ENCODE measurements at places on chromosomes 1 and 21.

GRCh38 chr1:212212906-212213305 is 72.3 kb upstream of the PPP2R5A start:
- DNase-seq, result no peak

GRCh38 chr21:33395891-33396331 is 7.3 kb upstream of the IFNGR2 start:
- DNase-seq, result no peak

GRCh38 chr1:39317111-39317510 is 112.6 kb downstream of the MACF1 start:
- DNase-seq, result no peak

GRCh38 chr21:26099610-26100219 is 70.9 kb downstream of the APP start:
- DNase-seq, result no peak

DNA sequence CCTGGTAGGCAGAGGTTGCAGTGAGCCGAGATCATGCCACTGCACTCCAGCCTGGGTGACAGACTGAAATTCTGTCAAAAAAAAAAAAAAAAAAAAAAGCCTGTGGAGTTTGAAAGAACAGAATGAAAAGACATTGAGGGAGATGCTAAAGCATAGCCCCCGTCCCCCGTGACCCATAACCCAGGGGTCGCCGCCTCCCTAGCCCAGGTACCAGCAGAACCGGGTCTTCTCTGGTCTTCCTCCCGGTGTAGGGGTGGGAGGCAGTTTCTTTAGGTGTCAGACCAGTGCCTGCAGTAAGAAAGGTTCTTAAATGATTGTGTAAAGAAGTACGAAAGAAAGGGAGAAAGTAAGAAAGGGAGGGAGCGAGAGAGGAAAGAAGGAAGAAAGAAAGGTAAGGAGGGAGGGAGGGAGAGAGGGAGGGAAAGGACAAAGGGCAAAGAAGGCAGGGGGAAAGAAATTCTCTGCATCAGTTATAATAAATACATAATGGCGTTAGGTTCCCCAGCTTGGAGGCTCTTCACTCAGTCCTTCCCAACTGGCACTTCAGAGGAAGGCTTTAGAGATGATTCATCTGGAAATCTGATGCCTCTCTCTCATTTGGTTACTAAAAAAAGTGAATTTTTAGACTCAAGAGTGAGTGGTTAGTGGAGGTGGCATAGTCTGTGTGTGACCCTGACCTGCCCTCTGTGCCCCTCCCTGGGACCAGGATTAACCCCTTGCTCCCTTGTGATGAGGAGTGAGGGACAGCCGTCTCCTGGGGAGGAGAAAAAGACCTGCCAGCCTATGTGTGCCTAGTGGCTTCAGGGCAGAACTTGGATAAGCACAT is 1.1 kb downstream of the IL24 start:
- DNase-seq, result no peak

DNA sequence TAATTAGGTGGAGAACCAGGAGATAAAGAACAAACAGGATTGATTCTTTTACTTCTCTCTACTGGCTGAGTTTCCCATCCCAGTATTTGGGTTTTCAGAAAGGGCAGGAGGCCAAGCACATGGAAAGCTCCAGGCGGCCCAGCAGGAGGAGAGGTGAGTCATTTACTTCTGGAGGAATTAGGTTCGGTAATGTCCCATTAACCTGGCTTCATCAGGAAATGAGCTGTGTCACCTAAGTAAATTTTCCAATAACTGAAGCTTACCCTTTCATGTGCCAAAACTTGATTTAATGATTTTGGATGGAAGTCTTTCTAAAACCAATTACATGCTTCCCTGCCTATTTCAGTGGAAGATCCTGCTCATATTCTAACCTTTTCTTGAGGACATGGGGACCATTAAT is 257.6 kb upstream of the USP24 start:
- DNase-seq, result no peak

DNA sequence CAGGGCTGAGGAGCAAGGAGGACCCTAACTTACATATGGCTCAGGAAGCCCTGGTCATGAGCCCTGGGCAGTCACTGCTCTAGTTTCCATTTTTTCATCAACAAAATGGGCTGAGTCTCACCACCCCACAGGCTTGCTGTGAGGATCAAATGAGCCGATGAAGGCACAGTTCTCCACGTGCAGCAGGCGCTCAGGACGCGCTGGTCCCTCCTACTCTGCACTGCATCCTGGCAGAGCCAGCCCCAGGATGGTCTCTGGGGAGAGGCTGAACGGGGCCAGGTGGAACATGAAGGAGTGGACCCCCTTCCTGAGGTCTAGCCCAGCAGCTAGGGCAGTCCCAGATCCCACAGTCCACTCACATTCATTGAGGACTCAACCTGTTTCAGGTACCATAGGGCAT is 349.3 kb downstream of the PTPRU start:
- no peak for DNase-seq

DNA sequence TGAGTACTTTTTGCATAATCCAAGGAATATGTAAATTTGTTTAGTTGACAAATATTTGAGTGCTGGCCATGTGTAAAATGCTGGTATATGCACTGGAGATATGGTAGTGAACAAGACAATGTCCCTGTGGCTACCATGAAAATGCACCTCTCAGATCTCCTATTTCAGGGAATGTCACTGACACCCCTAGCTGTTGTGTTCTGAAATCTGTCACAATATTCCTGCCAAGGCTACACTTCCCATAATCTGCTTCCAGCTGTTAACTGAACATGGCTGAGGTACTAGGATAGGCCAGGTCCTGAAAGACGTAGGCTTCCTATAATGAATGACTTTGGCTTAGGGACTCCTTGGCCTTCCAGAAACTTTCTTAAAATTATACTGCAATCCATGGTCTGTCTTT is 197.8 kb downstream of the ZNF648 start:
- DNase-seq, result no peak

DNA sequence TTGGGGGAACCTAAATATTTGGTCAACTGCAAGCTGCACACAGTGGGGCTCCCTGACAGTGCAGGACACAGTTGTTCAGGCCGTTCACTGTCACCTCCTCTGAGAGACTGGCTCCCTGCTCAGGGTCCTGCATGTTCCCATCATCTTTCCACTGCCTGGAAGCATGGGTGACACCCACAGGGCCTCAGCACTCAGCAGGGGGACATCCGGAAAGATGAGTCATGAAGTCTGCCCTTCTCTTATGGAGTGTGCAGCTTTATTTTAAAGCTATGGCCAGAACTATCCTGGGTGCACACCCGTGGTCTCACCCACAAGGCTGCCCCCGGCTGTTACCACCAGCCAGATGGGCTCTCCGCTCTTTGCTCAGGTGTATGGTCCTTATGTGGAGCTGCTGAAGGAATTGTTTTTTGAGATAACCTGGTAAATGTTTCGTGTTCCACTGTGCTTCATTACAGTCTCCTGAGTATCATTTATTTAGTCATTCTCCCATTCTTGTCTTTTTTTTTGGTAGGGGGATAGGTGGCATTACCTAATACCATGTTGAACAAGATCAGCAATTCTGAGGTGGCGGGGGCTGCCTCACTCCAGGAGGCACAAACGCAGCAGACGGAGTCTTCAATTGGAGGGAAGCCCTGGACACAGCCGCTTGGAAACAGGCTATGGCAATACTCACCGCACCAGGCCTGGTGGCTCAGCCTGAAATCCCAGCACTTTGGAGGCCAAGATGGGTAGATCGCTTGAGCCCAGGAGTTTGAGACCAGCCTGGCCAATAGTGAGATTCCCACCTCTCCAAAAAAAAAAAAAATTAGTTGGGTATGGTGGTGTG is 14.3 kb downstream of the TRIM11 start:
- DNase-seq, result no peak

DNA sequence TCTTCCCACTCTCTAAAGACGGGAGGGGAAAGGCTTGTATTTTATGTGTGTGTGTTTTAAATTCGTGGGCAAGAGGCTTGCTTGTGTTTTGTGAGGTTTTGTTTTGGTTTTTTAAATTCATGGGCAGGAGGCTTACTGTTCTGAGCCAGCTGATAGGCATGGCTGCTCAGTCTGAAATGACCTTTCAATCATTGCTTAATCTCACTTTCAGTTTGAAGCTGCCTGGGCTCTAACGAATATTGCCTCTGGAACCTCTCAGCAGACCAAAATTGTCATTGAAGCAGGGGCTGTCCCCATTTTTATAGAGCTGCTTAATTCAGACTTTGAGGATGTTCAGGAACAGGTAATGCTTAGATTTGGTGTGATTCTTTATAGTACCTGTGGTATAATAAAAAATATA is 20.3 kb upstream of the TXLNA start:
- DNase-seq, result no peak

DNA sequence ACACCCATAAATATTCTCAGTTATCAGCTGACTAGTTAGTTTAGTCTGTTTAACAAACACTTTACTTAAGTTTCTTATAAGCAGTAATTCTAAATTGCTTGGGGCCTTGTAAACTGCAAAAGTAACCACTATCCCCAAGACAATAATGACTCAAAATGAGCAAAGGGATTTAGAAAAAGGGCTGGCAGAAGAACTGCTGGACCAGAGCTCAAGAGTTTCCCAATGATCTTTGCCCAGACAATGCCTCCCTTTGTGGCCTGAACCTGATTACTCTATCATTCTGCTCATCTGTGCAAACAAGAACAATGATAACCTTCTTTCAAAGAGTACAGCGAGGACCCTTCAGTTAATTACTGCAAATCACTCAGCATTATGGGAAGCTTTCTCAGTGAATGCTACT is 123.5 kb downstream of the TIAM1 start:
- DNase-seq, result no peak

DNA sequence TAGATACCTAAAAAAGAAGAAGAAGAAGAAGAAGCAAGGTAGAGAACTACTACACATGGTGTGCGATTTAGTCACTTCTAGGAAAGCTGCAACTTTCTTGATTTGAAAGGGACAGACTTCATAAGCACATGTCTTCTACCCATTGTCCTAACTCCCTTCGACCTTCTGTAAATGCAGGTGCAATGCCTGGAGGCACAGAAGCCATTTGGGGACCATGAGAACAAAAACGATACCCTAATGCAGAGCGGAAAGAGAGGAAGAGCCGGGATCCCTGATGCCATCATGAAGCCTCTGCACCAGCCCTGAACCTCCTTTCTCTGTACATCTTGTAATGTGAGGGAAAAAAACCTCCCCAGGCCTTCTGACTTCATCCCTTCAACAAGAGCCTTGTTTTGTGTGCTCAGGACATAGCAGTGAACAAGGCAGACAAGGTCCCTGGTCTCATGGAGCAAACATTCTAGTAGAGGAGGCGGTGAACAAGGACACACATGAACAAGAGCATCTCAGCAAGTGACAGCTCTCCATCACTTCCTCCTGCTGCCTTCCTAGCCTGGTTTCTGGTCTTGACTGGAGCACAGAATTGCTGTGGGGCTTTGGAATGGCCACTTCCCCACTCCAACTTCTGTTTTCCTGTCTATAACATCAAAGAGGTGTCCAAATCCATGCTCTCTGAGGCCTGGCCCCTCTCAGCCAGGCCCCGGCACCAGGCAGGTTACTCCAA is 5.5 kb upstream of the LAPTM5 start:
- DNase-seq, result no peak

GRCh38 chr1:153963850-153964331 is 554 bp upstream of the SLC39A1 start:
- no peak for DNase-seq

DNA sequence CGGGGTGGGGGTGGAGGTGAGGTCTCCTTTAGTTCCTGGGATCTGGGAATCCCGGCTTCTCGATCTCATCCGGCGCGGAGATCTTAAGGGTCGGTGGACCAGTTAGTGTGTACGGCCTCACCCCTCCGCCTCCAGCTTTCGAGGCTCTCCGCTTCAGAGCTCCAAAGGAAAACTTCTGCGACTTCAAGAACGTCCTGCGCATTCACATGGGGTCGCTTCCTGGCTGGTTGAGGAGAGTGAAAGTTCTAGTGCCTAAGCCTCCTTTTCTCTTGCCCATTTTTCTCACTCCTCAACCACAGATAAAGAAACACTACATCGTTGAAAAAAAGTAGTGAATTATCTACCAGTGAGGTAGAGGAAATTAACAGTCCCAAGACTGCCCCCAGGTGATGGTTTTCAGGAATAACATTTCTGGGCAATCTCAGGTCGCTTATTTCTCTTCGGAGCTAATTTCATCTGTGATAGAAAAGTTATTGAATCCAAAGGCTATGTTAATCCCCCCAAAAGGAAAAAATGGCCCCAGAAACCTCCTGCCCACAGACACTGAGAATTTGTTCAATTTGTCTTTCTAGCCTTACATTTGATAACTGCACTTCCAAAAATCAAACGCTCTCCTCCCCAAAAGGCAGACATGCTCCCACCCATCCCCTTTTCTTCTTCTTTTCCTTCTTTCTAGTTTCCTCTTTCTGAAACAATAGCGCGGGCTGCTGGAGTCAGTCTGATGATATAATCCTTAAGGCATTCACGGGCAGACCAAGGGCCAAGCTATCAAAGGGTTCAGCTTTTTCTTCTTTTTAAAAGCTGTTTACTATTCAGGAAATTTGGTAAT is 20.6 kb upstream of the TBX15 start:
- peak; percentile 47 for DNase-seq

- no peak for DNase-seq
These were observed 594.8 kb upstream of the ADGRL2 start for GRCh38 chr1:81205956-81206355.

- DNase-seq, result no peak
These were observed 774.3 kb downstream of the MRPL39 start for GRCh38 chr21:24832961-24833360.

DNA sequence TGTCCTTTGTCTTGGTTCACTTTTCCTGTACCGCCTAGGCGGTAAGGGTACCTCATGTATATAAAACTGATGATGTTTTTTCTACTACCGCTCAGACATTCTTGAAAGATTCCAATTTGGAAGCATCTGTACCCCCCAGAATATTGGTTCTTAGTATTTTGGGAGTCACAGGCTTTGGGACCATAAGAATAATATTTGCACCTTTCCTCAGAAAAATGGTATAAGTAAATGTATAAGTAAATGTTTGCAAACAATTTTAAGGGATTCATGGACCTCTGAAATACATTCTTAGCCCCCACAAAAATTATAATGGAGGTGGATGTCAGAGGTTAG is 677 bp downstream of the SRP9 start:
- DNase-seq, result no peak

DNA sequence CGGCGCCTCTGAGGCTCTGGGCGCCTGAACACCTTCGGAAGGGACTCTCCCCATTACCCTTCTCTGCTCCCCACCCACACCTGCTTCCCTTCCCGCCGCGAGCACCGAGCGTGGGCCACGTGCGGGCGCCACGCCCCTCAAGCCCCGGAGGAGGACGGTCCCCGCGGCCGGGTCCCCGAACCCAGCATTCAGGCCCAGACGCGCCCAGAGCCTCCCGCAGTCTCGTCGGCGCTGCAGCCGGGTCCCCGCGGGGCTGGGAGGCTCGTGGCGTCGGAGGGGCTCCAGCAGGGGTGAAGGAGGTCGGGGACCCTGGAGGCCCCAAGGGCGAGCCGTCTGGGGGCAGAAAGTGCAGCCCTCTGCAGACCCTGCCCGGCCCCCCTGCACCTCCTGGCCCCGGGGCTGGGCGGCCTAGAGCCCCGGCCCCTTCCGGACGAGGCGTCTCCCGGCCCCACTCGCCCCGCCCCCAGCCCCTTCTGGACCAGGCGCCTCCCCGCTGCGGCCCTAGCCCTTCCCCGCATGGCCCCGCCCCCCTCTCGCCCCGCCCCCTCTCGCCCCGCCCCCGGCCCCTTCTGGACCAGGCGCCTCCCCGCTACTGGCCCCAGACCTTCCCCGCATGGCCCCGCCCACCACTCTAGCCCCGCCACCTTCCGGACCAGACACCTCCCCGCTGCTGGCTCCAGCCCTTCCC is 378 bp upstream of the SMIM1 start:
- peak; percentile 63 for DNase-seq

- DNase-seq, result no peak
These were observed 54.4 kb upstream of the WDR26 start for GRCh38 chr1:224488806-224489499.

GRCh38 chr1:208136459-208137182 is 107.6 kb downstream of the PLXNA2 start:
- no peak for DNase-seq
